Stimulated activated CD4-positive, alpha-beta T cell treated with anti-CD3 and anti-CD28 coated beads, Interleukin-15, amount 100 ng/mL, for 1 hour (primary cell): ENCODE measurements at places on chromosomes 4 and X.

DNA sequence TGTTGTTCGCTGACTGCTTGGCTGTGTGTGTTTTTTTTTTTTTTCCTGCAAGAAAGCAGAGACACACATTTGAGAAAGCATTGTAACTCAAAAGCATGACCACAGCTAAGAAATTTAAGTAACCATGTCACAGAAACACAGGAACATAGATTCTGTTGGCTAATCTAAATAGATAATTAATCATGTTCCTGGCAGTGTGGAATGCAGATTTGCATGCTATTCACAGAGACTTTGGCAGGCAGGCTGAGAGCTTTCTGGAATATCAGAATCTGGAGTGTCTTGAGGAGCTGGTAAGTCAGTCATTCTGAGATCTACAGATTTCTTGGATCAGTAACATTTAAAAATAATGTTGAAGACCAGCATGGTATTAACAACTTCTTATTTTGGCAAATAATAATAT is 33.2 kb upstream of the SMS start:
- DNase-seq: no peak

DNA sequence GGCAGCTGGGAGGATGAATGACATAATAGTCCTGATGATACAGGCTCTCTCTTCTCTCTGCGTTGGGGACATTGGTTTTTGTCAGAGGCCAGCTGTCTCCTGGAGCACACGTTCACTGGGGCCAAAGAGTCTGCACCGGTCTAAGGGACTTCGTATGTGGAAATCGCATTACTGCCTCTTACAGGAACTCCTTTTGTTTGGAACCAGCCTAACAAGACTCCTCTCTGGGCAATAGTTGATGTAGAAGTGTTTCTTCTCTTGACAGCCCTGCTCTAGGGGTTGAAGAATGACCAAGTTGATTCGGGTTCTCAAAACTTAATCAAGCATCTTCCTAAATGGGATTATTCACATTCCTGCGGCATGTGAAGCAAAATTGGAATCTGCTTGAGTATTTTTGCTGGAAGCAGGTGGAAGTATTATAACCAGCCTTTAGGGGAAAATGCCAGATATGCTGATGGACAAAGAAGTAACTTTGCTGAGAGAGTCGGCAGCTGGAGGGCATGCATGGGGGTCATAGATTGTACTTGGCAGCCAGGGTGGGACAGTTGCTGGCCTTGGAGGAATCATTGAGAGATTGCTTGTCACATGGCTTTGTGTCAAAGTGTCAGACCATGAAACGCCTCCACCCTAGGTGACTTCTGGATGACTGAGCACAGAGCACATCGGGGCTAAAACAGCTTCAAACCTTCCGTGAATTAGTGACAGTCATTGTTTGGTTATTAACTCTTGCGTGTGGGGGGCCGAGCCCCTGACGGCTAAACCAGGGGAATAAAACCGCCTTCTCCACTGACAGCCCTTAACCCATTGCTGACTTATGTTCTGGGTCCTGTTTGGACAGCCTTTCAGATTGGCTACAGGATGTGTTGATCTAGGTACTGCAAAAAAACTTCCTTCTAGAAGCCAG is 34.4 kb upstream of the SLC34A2 start:
- DNase-seq: no peak

GRCh38 chrX:4936315-4936714 is 1222.9 kb upstream of the PRKX start:
- DNase-seq: no peak

- no peak for DNase-seq
These were observed 2.2 kb downstream of the PWWP3B start for GRCh38 chrX:106170318-106170717.

DNA sequence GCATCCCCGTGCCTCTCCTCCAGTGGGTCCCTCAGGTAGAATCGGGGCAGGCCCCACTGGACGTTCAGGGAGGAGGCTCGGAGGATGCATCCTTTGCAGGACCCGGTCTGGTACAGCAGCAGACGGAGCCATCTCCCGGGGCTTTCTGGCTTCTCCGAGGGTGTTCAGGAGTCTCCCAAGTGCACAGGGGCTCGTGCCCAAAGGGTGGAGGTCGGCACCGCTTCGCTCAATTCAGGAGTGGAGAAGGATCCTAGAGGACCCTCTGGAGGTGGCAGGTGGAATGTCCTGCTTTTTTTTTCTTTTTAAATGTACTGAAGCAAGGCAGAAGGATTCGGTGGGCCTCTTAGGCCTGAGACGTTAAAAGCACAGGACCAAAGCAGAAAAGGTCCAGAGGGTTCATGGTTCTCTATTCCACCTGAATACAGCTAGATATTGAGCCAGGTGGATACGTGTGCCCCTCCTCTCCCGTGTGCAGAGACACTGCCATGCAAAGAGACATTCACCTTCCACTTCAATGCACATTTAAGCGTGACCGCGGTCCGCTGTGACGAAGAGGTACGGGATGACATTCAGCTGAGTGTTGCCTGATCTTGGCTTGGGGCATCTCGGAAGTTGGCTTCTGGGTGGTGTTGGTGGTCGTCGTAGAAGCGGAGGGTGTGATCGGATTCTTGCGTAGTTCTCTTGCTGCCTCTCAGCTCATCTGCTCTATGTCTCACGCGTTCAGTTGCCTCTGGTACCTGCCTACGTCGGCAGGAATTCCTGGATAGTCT is 281.2 kb upstream of the AGTR2 start:
- no peak for DNase-seq
